Activated CD4-positive, CD25-positive, alpha-beta regulatory T cell treated with anti-CD3 and anti-CD28 coated beads, Interleukin-2, amount 50 U/mL, for 72 hours (primary cell): ENCODE measurements at places on chromosomes 16 and 17.
A peak's percentile ranks its signal among the peaks of the same experiment; 100 is the strongest.

DNA sequence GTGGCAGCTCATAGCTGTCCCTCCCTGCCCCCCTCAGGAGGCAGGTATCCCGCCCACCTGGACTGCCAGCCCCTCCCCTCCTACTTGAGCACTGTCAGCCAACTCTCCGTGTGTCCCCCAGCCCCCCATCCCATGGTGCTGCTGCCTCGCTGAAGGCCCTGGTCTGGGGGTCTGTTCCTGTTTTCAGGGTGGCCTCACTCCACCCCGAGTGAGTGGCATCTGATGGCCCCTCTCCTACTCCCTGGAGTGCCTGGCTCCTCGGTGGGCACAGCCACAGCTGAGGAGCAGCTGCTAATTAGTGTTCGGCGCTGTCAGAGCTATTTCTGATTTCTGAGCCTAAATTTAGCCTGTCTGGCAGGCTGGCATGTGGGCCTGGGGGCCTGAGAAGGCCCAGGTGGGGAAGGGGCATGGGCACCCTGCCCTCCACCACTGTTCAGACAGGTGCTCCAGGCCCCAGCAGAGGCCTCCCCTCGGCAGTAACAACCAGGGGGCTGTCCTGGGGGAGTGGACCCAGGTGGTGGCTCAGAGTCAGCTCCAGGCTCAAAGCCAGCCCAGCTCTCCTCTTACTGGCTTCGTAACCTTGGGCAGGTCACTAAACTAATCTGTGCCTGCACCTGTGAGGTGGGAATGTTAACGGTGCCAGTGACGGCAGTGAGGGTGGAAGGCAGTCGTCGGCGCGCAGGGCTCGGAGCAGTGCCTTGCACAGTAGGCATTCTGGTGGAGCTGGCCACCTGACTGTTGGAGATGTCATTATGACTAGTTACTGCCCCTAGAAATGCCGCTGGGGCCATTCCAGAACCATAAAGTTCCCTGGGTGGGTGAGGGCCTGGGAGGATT is 6.5 kb downstream of the FMNL1 start:
- peak; percentile 55 for DNase-seq

DNA sequence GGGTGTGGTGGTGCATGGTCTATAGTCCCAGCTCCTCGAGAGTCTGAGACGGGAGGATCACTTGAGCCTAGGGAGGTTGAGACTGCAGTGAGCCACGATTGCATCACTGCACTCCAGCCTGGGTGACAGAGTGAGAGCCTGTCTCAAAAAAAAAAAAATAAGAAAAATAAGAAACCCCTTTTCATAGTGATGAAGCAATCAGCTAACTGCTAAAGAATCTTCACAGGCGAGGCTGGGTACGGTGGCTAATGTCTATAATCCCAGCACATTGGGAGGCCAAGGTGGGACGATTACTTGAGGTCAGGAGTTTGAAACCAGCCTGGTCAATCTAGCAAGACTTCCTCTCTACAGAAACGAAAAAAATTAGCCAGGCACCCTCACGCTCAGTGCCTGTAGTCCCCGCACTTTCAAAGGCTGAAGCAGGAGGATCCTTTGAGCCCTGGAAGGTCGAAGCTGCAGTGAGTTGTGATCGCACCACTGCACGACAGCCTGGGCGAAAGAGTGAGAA is 760 bp downstream of the SLFN12L start:
- DNase-seq: no peak

- peak; percentile 70 for DNase-seq
Measured at GRCh38 chr17:19021622-19022083, 17.1 kb upstream of the FAM83G start.

GRCh38 chr16:89449726-89450335 is 40.5 kb downstream of the ANKRD11 start:
- DNase-seq: no peak

DNA sequence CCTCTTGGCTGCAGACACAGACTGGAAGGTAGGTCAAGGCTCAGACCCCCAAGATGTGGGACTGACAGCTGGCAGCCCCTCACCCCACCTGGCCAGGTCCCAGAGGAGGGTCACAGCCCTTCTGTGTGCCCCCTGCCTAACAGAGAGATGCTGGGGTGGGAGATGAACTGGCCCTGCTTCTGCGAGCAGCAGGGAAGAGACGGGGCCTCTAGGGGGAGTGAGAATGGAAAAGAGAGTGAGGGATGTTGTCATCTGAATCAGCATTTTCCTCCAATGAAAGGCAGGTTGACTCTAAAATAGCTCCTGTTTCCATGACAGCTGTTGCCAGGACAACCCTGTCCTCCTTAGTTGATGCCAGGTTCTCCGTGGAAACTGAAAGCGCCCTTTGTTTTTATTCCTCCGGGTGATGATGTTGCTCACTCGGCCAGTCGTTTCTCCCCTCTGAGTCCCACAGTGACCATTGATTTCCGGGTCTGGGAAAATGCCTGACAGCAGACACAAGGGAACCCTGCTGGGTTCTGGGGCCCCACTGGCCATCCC is 4.9 kb upstream of the NDRG4 start:
- no peak for DNase-seq

GRCh38 chr16:57633383-57634064 is 5.1 kb downstream of the ADGRG1 start:
- DNase-seq: no peak

- DNase-seq: no peak
Measured at GRCh38 chr17:6901086-6901485, 69.6 kb upstream of the TEKT1 start.

DNA sequence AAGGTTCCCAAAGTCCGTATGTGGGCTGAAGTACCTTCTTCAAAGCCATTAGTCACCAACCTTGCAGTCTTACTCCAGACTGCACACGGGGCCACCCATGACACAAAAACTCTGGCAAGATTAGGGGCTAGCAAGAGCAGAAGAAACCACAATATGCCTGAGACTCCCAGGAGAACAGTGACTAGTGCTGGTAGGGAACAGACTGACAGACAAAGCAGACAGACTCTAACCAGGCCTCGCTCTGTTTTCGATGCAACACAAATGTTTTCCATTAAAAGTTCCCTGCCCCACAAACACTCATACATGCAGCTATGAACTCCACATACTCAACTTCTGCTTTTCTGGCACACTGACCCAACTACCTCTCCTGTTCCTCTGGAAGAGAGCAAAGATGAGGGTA is 102.2 kb downstream of the HIC1 start:
- no peak for DNase-seq

GRCh38 chr17:9401434-9401833 is 174.2 kb downstream of the STX8 start:
- DNase-seq: no peak

- DNase-seq: no peak
Measured at GRCh38 chr17:68771867-68772515, 170.8 kb upstream of the FAM20A start.

- no peak for DNase-seq
Measured at GRCh38 chr17:17959520-17960361, 12.5 kb downstream of the TOM1L2 start.

DNA sequence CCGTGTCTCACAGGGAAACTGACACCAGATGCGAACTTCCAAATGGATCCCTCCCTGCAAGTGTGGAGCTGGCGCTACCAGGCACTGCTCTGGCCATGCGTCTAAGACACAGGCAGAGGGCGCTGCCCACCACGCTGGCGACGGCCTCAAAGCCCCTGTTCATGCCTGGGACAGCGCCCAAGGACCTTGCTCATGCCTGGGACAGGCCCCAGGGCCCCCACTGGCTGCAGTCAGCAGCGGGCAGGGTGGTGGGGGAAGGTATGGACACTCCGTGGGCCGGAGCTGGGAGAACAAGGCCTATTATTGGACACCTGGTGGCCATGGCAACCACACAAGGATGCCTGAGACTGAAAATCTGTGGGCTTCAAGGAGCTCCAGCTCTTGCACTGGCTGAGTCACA is 8.8 kb downstream of the ZG16B start:
- DNase-seq: no peak

DNA sequence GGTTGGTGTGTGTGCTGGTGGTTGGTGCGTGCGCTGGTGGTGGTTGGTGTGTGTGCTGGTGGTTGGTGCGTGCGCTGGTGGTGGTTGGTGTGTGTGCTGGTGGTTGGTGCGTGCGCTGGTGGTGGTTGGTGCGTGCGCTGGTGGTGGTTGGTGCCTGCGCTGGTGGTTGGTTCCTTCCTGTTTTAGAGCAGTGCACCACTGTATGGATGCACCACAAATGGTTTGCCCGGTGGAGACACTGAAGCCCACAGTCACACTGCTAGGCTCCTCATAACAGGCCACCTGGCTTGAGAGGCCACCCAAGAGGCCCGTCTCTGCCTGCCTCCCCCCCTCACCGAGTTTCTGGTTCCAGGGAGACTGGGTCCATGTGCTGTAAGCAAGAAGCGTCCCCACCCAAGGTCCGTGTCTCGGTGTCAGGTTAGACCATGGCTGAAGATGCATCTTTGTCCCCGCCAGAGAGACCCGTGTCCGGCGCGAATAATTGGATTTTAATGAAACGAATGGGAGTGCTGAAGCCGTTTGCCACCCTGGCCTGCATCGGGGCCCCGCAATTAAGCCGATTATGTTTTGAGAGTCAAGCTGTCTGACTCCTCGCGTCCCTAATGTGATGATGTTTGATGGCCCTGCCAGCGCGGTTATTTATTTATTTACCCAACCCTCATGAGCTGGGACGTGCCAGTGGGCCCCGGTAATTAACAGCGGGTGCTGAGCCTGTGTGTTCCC is 161.3 kb upstream of the GSE1 start:
- DNase-seq: no peak

DNA sequence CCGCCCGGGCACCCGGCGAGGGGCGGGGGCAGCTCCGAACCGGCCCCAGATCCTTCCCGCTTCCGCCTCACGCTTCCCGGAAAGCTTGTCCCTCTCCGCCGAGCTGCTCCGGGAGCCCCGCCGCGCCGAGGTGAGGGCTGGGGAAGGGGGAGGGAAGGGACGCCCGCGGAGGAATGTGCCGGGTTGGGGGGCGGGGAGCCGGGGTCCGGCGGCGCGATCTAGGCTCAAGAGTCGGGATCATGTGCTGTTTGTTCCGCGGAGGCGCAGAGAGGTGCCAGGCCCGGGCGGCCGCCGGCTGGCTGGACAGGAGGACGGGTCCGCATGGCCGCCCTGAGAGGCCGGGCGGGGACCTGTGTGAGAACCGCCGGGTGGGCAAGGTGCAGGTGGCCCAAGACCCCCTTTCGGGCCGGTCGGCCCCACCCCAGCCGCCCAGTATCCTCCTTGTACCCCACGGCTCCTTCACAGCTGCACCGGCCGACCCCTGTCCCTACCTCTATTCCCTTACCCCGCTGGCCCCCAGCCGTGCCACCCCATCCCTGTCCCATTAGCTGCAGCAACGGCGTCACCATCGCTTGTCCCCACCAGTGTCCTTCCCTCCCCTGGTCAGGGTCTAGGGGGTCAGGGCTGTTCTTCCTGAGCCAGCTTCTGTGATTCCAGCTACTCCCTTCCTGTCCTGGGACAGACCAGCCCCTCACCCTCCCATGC is 429 bp downstream of the KIF1C start:
- peak; percentile 37 for DNase-seq

DNA sequence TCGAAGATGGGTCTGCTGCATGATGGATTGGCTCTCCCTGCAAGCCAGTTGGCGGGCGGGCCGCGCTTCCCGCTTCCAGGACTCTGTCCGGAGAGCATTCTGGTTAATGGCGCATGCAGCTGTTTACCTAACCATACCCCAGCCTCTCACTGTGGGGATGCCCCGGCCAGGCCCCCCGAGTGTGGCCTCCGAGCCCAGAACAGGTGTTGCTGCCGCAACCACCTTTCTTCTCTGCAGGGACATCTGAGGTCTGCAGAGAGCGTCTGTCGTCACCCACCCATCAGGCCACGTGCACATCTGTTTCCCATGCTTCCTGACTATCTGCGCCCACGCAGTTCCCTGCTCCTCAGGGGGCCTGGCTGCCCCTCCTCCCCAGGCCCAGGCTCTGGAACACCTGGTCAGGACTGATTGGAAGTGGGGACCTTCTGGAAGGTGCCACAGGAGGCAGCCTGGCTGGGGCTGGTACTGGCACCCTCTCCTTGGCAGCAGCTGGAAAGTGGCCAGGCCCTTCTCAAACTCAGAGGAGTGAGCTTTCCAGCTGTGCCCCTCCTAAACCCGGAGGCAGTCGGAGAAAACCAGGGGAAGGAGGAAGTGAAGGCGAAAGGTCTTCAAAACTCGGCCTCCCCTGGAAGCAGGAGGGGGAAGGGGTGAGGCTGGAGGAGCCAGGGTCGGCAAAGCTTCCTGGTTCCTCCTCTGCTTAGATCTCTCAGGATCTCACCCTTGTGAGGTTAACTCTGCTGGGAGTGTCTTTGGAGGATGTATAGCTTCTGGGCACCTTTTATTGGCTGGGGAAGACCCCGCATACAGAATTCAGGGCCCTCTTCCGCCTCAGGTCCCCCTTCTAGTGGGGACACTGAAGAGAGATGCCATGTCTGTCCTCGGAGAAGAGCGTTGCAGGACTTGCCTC is 64.5 kb upstream of the CIBAR2 start:
- DNase-seq: no peak

DNA sequence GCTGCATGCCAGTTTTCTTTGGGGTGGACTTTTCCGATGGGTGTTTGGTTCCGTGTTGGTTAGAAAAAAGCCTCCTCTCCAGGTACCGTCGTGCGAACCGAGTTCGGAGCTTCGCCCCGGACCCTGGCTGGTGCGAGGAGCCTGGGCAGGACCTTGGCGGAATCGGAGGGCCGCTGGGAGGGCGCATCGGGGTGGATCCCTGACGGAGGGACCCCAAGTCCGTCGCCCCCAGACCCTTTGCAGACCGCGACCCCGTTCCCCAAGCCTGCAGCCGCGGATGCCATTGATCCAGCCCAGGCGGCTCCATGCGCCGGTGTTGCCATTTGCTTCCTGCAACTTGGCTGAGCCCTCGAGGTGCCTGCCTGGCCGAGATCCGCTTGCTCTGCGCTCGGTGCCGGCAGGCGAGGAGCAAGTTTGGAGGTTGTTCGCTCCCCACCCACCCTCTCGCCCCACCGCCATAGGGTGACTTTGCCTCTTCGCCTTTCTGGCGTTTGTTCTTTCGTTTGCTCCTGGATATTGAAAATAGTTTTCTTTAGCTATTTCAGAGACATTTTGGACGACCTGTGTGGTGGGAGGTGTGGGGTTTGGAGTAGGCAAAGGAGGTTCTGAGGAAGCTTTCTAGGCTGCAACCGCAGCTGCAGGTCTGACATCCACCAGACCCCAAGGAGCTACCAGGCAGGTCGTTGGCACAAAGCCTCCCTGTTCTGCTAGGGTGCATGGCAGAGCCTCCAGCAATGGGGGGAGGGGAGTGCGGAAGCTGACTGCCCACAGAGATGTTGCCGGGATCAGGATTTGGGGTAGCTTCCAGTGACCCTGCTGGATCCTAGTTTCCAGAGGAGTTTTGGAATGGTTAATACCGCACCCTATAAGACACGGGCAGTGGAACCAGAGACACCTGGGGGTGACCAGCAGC is 58.2 kb downstream of the RAP1GAP2 start:
- no peak for DNase-seq

DNA sequence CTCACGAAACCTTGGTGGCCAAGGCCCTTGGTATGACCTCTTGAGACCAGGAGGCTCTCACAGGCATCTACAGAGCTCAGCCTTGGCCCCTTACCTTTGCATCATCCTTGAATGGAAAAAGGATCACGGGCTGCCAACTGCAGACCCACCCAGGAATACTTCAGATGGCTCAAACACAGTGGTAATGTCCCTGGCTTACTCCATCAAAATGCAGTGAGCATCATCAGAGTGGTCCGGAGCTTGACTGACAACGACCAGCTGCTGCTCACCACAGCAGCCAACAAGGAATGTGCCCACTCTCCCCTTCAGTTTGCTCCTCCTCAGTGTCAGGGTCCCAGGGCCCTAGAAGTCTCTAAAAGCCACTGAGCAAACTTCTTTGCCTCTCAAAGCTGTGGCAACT is 17.6 kb upstream of the MYH3 start:
- no peak for DNase-seq
